ENCODE measurements at places on chromosomes 7 and 10.

- no peak for DNase-seq
- no peaks in the 10 kb centered on the region for H3K27me3 ChIP-seq
- no peaks in the 10 kb centered on the region for H3K36me3 ChIP-seq
- H3K4me1 ChIP-seq, result no peaks in the 10 kb centered on the region
- no peak overlapping the region for H3K27ac ChIP-seq
- H3K4me3 ChIP-seq, result no peak overlapping the region
Observed at GRCh38 chr10:86282664-86283465, 83.7 kb downstream of the GRID1 start.

- H3K27ac ChIP-seq, result no peak overlapping the region
- H3K27me3 ChIP-seq, result peaks cover 61% of the 10 kb centered on the region
- DNase-seq, result peak; percentile 40
- peaks cover 7% of the 10 kb centered on the region for H3K4me1 ChIP-seq
- H3K36me3 ChIP-seq, result no peaks in the 10 kb centered on the region
Observed at GRCh38 chr10:117175215-117175900, 21.9 kb upstream of the KCNK18 start.

GRCh38 chr10:110837418-110838171, 34.1 kb upstream of the PDCD4 start:
- no peak for DNase-seq
- no peak overlapping the region for H3K27ac ChIP-seq
- no peak overlapping the region for H3K4me3 ChIP-seq
- no peaks in the 10 kb centered on the region for H3K27me3 ChIP-seq
- H3K36me3 ChIP-seq, result no peaks in the 10 kb centered on the region
- 0 out of 2 replicates have a peak, but pooled peaks cover 8% of the 10 kb centered on the region for H3K4me1 ChIP-seq

GRCh38 chr10:112533916-112534315, 86.9 kb downstream of the VTI1A start:
- H3K27ac ChIP-seq, result no peak overlapping the region
- H3K27me3 ChIP-seq, result no peaks in the 10 kb centered on the region
- H3K36me3 ChIP-seq, result no peaks in the 10 kb centered on the region
- no peak for DNase-seq

- DNase-seq, result no peak
- H3K4me1 ChIP-seq, result peaks cover 7% of the 10 kb centered on the region
- H3K36me3 ChIP-seq, result no peaks in the 10 kb centered on the region
Observed at GRCh38 chr10:12512332-12513002, 163.1 kb downstream of the CAMK1D start.

- DNase-seq, result no peak
- H3K4me1 ChIP-seq, result no peaks in the 10 kb centered on the region
- H3K27me3 ChIP-seq, result no peaks in the 10 kb centered on the region
Observed at GRCh38 chr7:66181329-66181728, 23.8 kb upstream of the TPST1 start.

DNA sequence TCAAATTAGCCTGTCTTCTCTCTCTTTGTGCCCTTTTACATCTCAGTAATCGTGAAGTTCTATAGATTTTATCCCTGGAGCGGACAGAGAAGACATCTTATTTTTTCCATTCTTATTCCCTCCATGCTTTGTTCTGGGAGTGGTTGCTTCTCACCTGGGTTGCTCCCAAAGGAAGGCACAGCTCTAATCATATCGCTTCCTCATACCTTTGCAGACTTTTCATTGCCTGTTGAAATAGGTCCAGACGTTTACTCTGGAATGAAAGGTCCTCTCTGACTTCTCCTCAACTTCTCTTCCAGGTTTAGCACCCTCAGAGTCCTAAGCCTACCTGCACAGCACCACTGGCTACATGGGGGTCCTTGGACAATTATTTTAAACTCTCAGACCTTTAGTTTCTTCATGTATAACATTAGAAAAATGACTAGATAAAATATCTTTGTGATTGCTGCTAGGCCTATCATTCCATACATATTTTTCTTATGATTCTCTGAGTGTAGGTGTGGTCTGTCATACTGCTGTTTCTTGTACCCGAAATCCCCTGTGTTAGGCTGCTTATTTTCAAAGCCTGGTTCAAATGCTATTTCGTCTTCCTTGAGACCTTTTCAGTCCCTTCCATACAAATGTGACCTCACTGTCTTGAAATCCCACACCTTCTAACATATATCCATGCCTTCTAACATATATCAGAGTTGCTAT, 418.1 kb downstream of the GFRA1 start:
- H3K4me1 ChIP-seq, result no peaks in the 10 kb centered on the region
- no peak overlapping the region for H3K27ac ChIP-seq
- H3K27me3 ChIP-seq, result no peaks in the 10 kb centered on the region
- H3K4me3 ChIP-seq, result no peak overlapping the region
- DNase-seq, result no peak

GRCh38 chr7:16599860-16600259, 45.7 kb downstream of the ANKMY2 start:
- peaks cover 4% of the 10 kb centered on the region for H3K4me1 ChIP-seq
- no peak for DNase-seq
- H3K4me3 ChIP-seq, result no peak overlapping the region
- no peak overlapping the region for H3K27ac ChIP-seq

DNA sequence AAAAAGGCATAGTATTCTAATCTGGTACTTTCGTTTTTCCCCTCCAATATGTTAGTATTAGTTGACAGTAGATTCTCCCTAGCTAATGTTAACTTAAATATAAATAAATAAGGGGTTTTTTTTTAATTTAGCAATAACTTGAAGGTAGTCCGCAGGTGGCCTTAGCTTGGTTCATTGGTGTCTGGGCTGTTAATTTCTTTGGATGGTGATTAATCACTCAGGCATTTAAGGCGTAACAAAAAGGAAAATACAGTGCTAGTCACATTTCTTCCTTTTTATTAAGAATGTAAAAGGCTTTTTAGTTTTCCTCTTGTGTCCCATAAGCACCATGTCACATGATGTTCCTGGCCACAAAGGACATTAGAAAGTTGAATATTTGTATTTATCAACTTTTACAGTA, 161.0 kb upstream of the POT1 start:
- no peaks in the 10 kb centered on the region for H3K36me3 ChIP-seq
- H3K4me1 ChIP-seq, result peaks cover 11% of the 10 kb centered on the region
- no peak overlapping the region for H3K27ac ChIP-seq
- H3K27me3 ChIP-seq, result no peaks in the 10 kb centered on the region

- no peak for DNase-seq
- H3K4me1 ChIP-seq, result peaks cover 5% of the 10 kb centered on the region
- no peaks in the 10 kb centered on the region for H3K27me3 ChIP-seq
Observed at GRCh38 chr10:5526691-5527331, 2.0 kb downstream of the CALML3 start.

DNA sequence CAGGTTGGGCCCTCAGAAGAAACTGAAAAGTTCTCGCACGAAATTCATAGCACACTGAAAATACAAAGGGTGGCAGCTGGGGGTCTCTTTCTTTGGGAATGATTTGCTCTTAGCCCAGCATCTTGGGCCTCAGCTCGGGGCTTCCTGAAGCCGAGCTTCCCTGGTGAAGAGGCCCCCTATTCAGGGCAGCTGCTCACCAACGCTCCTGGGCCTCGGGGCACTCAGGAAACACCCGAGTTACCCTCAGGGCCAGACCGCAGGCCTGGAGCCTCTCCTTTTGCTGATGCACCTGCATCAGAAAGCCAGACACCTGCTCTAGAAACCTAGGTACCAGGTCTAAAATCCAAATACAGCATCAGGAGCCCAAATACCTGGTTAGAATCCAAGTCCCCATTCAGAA, 85.5 kb downstream of the PTPRE start:
- H3K27ac ChIP-seq, result no peak overlapping the region
- no peaks in the 10 kb centered on the region for H3K4me1 ChIP-seq
- no peak for DNase-seq
- no peaks in the 10 kb centered on the region for H3K27me3 ChIP-seq
- H3K4me3 ChIP-seq, result no peak overlapping the region

- no peak for DNase-seq
- peaks cover 21% of the 10 kb centered on the region for H3K36me3 ChIP-seq
- peaks cover 76% of the 10 kb centered on the region for H3K4me1 ChIP-seq
- H3K27ac ChIP-seq, result no peak overlapping the region
- H3K27me3 ChIP-seq, result no peaks in the 10 kb centered on the region
Observed at GRCh38 chr10:63258920-63259678, 126.0 kb downstream of the NRBF2 start.

- H3K36me3 ChIP-seq, result no peaks in the 10 kb centered on the region
- 0 out of 2 replicates have a peak, but pooled peaks cover 6% of the 10 kb centered on the region for H3K4me1 ChIP-seq
- peaks cover 25% of the 10 kb centered on the region for H3K27me3 ChIP-seq
- DNase-seq, result peak; percentile 78
- H3K4me3 ChIP-seq, result peak within 1 kb of the TSS; percentile 77
Observed at GRCh38 chr10:117240621-117241529, at the start of gene SLC18A2. Gene SLC18A2, plus strand, starts transcription at chr10:117241114. Its CDS starts 580 bp downstream, at chr10:117241694.

DNA sequence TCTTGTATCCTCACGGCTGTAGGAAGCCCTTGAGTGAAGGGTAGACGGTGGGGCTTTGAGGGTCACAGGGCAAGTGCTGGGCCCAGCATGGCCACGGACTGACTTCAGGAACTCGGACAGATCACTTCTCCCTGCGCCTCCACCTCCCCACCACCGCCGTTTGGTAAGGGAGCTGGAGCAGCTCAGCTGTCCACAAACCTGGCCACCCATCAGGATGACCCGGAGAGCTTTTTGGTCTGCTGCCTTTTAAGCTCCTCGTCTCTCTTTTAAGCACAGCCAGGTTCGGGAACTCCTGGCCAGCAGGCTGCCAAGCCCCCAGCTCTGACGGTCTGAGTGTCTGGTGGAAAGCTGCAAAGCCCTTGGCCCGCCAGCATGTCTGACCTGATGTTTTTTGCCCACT, 64.1 kb downstream of the ABRAXAS2 start:
- no peaks in the 10 kb centered on the region for H3K36me3 ChIP-seq
- no peak overlapping the region for H3K4me3 ChIP-seq
- no peak overlapping the region for H3K27ac ChIP-seq
- no peak for DNase-seq

GRCh38 chr10:49174261-49174925, 13.8 kb downstream of the TMEM273 start:
- DNase-seq, result no peak
- no peaks in the 10 kb centered on the region for H3K4me1 ChIP-seq
- no peaks in the 10 kb centered on the region for H3K27me3 ChIP-seq
- H3K36me3 ChIP-seq, result no peaks in the 10 kb centered on the region
- no peak overlapping the region for H3K4me3 ChIP-seq

GRCh38 chr7:44194069-44194468, 4.8 kb upstream of the GCK start:
- DNase-seq, result no peak
- H3K27me3 ChIP-seq, result peaks cover 7% of the 10 kb centered on the region
- H3K4me1 ChIP-seq, result no peaks in the 10 kb centered on the region
- H3K4me3 ChIP-seq, result no peak overlapping the region
- no peaks in the 10 kb centered on the region for H3K36me3 ChIP-seq
- no peak overlapping the region for H3K27ac ChIP-seq

GRCh38 chr10:102341038-102341688, 54.3 kb upstream of the NFKB2 start:
- no peak for DNase-seq
- peaks cover 8% of the 10 kb centered on the region for H3K4me1 ChIP-seq
- no peak overlapping the region for H3K4me3 ChIP-seq
- peaks cover 73% of the 10 kb centered on the region for H3K27me3 ChIP-seq
- no peaks in the 10 kb centered on the region for H3K36me3 ChIP-seq

DNA sequence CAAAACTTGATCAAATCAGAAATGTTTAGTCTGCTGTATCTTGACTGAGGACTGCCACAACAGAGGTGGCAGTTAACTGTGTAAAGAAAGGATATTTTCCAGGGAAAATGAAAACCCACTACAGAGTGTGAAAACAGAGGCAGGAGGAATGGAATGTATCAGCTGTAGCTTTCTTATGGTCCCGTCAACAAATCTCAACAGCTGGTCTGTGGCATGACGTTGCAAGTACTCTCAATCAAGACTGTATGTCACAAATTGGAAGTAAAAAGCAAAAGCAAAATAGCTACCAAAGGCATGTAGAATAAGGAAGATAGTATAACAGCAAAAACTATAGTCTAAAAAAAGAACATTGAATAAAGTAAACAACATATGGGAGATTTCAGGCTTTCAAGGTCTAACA, 123.5 kb downstream of the KMT2C start:
- no peaks in the 10 kb centered on the region for H3K4me1 ChIP-seq
- no peak overlapping the region for H3K4me3 ChIP-seq
- no peak for DNase-seq
- no peaks in the 10 kb centered on the region for H3K27me3 ChIP-seq

DNA sequence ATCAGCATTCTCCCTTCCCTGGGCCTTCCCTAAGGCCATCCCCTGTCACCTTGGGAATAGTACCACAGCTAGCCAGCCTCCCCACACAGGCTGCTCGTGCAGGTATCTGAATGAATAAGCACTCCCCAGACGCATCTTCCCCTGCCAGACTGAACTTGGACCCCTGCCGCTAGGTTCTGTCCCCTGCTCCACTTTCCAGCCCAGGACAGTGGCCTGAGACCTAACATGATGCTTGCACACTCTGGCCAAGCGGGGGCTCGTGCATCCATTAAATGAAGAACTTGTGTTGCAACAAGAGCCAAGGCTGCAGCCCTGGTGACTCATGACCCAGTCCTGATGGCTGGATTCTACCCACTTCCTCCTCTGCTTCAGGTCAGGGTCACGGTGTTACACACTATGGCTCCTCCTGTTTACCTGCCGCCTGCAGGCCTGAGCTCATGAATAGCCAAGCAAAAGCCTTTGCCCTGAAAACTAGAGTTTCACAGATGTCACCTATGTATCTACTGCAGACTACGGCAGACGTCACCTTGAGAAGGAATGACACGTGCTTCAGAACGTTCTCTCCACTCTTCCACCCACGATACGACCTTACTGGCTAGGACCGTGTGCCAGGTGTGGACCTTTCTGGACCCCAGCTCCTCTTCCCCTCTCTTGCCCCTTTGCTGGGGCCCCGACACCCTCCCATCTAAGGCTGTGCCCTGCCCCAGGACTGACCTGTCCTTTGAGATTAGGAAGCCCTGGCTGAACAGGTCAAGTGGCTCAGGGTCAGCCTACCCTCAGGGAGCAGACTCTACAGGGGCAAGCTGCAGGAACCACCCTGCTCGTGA, 6.5 kb downstream of the ASB13 start:
- H3K4me1 ChIP-seq, result peaks cover 25% of the 10 kb centered on the region
- peak; percentile 20 for DNase-seq
- H3K27me3 ChIP-seq, result no peaks in the 10 kb centered on the region
- H3K36me3 ChIP-seq, result no peaks in the 10 kb centered on the region
- H3K4me3 ChIP-seq, result no peak overlapping the region
- H3K27ac ChIP-seq, result no peak overlapping the region
